ENCODE measurements at places on chromosomes 1 and 21.

DNA sequence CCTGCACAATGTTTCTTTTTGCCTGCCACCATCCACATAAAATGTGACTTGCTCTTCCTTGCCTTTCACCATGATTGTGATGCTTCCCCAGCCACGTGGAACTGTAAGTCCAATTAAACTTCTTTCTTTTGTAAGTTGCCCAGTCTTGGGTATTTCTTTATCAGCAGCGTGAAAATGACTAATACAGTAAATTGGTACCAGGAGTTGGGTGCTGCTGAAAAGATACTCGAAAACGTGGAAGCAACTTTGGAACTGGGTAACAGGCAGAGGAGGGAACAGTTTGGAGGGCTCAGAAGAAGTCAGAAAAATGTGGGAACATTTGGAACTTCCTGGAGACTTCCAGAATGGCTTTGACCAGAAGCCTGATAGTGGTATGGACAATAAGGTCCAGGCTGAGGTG is 425.3 kb downstream of the GPATCH2 start:
- DNase-seq, result no peak

GRCh38 chr1:116194568-116194967 is 83.4 kb downstream of the MAB21L3 start:
- DNase-seq, result no peak

GRCh38 chr1:23368562-23369334 is 888 bp downstream of the ZNF436 start:
- DNase-seq, result peak; percentile 94

GRCh38 chr1:236113324-236114032 is 28.9 kb upstream of the GPR137B start:
- no peak for DNase-seq

DNA sequence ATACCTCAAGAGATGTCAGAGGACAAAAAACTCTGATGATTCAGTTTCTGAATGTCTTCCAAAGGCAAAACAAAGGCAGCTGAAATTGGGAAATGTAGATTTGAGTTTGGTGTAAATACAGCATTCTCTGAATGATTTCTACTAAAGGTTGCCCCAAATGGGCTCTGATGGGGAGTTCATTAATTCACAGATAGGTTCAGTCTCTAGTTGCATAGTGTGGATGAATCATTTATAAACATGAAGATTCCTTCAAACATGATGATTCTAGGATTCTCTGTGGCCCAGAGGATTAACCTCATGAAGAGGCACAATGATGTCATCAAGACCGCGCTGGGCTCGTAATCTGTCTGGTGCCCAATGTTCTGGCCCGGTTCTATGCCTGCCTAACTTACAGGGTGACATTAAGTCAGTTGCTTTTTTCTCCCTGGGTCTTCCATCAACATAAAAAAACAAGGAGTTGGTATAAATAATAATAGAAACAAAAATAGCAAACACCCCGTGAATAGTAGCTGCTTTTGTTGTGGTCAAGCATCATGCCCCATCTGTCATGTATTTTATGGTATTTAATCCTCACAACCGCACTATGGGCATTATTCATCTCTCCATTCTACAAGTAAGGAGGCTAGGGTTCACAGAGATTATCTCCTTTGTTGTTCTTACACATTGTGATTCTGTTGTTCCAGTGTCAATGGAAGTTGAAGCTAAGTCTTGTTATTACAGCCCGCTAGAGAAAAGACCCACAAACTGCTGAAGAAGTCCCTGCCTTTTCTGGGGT is 509.6 kb upstream of the USP24 start:
- no peak for DNase-seq

GRCh38 chr1:203306089-203306964 is 1.0 kb downstream of the BTG2 start:
- DNase-seq, result no peak

- no peak for DNase-seq
Measured at GRCh38 chr1:119797162-119797561, 14.1 kb downstream of the REG4 start.

- DNase-seq, result no peak
Measured at GRCh38 chr1:94049791-94050190, 71.2 kb downstream of the ABCA4 start.

GRCh38 chr1:47803815-47804501 is 193.2 kb downstream of the TRABD2B start:
- peak; percentile 68 for DNase-seq

DNA sequence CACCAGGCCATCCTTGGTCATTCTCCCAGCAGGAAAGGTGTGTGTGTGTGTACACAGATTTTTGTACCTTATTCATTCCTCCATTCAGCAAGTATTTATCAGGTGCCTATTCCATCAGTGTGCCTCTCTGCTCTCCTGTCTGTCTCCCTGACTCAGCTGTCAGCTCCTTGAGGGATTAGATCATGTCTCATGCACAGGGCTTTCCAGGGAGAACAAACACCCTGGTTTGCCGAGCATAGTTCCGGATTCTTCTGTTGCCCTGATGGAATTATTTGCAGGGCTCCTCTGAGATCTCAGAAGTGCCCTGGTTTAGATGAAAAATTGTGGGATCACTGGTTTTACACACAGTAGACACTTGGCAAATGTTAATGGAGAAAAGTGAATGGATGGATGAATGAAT is 8.1 kb upstream of the SDHB start:
- no peak for DNase-seq

DNA sequence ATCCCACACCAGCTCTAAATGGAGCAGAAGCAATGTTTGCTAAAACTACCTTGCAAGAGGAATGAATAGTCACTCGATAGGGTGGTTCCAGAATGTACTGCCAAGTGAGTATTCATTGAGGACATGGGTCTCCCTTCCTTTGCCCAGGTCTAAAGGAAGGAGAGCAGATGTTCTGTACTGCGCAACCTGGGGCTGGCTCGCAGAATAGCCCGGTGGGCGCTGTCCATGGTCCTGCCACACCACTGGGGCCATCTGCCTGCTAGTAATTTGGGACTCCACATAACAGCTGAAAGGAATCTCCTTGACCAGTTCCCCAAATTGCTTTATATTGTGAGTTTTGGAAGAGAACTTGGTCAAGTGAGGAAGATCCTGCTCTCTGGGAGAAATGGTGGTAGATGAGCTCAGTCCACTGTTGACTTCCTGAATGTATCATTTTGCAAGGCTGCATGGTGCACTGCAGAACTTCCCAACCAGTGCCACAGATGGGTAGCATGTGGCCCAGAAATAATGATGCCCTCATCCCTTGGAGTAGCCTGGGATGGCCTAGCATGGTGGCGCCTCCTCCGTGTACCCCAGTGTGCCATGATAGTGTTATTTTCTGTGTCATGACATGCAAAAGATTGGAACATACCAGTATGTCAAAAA is 5.7 kb downstream of the SLC6A17 start:
- DNase-seq, result peak; percentile 78

DNA sequence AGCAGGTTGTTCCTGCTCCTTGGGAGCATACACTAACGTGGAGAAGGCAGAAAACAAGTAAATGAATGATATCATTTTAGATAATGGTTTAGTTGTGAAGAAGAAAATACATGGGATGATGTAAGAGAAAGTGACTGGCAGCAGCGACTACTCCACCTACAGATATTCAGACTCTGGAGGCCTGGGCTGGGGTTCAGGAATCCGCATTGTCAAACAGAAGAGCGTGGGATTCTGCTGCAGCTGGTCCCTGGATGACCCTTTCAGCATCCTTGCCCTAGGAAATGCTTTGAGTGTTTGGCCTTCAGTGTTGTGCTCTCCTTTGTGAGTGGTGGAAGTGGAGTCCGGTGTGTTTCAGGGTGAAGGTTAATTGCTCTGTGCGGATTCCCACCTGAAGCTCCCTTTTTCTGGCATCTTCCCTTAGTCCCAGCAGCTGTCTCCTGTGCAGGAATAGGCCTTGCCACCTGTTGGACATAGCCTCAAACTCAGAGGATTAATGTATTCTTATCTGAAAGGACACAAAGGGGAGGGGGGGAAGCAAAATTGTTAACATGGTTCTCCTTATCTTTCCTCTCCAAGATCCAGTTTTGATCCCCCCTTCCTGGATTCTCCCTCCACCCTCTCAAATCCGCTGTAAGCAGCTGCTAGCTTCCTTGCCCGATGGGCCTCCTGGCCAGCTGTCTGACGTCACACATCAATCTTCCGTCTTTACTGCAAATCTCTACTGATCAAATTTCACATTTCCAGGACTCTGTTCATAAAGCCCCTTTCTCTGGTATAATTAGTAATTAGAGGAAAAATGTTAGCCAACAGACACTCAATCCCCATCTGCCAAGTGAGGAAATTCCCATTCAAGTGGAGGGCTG is 68.3 kb upstream of the SPAG17 start:
- DNase-seq, result no peak

- DNase-seq, result no peak
Measured at GRCh38 chr1:236370420-236370819, 23.7 kb upstream of the EDARADD start.

GRCh38 chr1:60895701-60896100 is 186.7 kb upstream of the NFIA start:
- DNase-seq, result no peak

DNA sequence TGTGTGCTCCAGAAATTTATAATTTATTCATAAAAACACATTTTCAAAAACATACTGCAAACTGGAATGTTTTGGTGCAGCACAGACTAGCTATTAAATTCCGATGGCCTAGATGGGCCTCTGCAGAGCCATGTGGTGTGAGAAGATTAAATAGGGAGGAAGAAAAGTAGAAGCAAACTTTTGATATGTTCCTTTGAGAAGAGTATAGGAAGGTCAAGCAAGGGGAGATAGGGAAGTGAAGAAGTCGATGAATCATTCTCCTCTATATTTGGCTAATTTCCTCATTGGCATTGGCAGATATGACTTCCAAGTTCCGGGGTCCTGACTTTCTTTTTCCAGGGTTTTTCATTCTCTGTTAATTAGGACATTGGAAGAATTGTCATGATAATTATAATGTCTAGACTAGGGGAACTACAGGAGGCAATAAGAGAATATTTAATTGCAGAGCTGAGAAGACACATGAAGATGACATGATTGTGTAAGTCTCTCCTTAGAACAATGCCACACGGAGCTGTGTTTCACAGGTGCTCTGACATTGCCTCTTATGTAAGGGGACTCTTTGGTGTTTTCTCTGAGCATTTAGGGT is 19.3 kb upstream of the ZNF326 start:
- no peak for DNase-seq

GRCh38 chr1:242185731-242186130 is 186.8 kb upstream of the MAP1LC3C start:
- DNase-seq, result no peak

Measured in left kidney (tissue), 8 donors.